Cerebellar cortex (tissue), 1 donor: ENCODE measurements at places on chromosomes 2 and 18.

DNA sequence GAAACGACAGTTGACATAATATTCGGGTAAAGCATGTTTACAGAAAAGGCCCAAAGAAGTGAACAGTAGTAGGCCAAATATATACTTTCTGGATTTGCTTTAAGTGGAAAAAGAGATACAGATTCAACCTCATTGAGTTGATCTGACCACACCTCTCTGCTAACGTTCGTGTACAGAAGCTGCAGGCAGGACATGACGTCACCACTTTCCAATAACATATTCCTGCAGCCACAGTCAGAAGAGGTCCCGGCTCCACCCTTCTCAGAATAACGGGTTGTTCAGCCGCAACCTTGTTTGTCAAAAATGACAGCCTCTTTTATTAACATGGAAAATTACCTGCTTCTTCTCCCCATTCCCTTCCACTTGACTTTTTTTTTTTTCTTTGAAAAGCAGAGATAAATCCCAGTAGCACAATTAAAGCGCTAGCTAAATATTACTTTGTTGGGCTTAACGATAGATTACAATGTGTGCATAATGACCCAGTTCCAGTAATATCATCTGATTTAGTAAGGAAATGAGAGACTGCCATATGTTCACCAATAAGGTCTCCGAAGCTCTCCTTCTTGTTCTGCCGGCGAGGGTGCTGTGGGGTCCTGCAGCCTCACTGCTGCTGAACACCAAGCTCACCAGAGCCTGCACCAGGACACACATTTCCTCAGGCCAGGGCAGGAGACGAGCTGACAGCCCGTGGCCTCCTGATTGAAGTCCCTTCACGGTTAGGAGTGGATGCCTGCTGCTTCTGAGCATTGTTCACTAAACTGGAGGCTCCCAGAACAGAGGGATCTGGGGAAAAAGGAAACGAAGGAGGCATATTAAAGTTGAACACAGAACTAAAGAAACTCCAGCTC is 451.0 kb upstream of the SALL3 start:
- no peak for DNase-seq

GRCh38 chr2:112870841-112871835 is 34.6 kb upstream of the IL1B start:
- no peak for DNase-seq

GRCh38 chr2:235149736-235150135 is 197.9 kb downstream of the SH3BP4 start:
- no peak for DNase-seq

DNA sequence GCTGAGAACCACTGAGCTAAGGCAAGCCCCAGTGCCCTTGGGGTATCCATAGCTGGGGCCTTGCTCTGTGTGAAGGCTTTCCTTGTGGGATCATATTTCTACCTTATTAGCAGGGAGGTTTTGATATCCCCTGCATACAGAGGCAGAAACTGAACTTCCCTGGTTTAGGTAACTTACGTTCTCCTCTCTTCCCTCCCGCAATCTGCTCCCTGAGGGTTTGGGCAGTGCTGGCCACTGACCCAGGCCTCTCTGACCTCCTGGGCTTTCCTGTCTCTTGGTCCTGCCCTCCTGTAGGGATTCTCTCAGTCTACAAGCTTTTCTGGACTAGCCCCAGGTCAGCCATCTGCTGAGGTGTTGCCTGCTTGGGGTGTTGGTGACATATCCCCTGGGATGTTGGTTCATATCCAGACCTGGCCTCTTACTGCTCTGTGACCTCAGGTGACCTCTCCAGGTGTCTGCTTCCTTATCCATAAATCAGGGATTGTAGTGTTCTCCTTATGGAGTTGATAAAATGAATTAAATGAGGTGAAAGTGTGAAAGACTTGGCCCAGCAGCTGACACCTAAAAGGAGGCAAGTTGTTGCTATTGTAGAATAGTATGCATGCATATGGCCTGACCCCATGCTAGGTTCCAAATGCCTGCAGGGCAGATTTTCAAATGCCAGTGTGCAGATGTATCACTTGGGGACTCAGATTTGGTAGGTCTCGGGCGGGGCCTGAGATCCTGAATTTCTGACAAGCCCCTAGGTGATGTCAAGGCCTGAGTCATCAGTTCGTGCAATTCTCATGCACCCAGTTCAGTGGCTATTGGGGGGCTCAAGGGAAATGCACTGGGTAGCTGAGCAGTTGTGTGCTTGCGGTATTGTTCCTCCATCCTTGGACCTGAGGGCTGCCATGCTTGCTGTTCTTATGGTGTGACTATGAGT is 106.6 kb downstream of the FHOD3 start:
- no peak for DNase-seq

- peak; percentile 7 for DNase-seq
Measured at GRCh38 chr18:46393230-46393629, 263.8 kb downstream of the LOXHD1 start.

DNA sequence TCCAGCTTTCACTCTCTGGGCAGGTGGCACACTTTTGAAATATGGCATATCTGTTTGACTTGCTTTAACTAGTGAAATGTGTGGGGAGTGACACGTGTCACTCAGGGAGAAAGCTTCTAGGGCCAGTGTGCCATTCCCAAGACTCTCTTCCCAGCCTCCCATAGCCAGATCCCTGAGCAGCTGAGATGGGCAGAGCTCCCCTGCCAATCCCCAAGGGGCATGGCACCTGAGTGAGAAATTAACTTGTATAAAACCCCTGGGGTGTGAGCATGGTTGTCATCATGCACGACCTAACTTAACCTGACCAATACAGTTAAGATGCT is 39.0 kb upstream of the MARCO start:
- no peak for DNase-seq

GRCh38 chr2:98399140-98399539 is 45.5 kb upstream of the INPP4A start:
- DNase-seq, result no peak

DNA sequence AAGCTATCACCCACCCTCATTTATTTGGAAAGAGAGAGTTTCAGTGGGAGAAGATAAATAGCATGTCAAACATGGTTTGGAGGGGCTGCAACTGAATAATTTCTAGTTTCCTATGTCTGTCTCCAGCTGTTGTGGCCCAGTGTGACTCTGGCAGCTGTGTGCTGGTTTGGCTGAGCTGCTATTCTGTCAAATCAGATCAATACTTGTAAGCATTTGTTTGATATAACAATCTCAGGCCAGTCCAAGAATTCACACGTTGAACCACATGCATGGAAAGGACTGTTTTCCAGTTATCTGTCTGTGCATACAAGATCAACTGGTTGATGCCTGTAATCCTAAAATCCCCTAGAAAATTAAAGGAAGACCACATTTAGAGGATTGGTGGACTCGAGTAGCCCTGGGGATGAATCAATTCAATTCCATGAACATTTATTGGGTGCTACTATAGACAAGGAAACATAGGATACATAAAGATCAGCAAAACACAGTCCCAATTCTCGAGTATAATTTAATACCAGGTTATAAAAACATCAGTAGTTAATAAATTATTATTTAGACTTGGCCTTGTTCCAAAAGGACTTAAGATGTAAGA is 209.0 kb upstream of the PARD3B start:
- DNase-seq, result no peak
